ENCODE measurements at places on chromosomes 11 and 22.

DNA sequence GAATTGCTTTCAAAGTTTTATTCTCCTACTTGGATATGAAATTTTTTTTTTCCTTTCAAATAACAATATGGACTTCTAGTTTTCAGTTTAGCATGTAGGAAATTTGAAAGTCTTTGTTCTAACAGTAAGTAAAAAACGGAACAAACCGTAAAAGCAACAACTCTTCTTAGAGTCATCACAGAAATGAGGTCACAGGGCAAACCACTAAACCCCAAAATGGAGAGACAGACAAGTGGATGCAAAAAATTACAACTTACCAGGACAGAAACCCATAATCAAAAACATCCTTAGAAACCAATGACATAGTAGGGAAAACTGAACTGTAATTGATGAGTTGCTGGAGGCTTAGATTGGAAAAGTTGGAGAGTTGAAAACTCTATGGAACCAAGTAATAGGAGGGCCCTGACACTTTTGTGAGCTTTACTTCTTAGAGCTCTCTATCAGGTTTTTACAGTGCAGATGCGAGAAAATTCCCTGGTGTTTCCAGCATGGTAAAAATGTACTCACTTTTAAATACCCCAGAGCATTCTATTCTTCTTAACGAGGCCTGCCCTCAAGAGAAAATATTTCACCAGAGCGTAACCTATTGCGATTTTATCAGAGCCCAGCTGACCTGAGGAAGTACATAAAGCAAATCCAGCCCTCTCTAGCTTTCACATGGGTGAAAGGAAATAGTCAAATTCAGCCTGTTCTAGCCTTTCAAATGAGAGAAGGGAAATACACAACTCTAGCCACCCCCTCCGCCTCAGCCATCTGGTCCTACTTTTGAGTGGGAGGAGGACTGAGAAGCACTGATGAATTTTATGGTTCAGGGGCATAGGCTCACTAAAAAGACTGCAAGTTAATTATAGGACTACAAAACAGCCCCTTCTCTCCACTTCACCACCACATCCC lies 39.1 kb downstream of the CASP12 start:
- DNase-seq: no peak

DNA sequence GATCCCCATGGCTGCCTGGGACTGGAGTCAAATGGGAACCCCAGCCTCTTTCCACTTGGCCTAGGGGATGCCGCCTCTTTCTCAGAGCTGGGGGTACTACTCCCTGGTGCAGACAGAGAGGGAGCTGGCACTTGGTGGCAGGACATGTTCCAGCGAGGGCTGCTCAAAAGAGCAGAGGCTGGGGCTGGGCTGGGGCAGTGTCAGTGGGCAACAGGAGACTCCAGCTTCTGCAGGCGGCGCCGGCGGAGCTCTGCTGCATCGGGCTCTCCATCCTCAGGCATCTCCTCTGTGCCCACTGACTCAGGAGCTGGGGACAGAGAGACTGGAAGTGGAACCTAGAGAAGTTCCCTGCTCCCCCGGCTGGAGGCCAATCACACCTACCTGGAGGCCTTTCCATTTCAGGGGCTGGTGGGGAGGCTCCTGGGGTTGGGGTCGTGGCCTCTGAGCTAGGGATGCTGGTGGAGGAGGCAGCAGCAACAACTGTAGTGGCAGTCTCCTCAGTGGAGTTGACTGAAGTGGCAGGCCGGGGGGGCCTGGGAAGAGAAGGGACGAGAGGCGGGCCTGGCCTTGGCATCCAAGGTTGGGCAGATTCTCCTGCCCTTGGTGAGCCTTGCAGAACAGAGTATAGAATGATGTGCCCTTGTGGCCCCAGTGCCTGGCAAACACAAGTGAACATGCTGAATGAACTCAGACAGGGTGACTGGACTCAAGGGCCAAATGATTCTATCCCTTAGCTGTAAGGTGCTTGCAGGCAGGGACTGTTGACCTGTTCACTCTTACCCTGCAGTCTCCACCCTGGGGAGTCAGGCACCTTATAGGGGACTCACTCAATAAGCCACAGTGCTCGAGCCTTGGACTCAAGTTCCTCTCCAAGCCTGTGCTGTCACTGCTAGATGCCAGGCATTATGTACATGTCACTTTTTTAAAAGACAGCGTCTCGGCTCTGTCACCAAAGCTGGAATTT lies 5.9 kb downstream of the SYVN1 start:
- no peak for DNase-seq

- no peak for DNase-seq
These were observed 392.2 kb downstream of the ETS1 start for GRCh38 chr11:128195057-128195751.

DNA sequence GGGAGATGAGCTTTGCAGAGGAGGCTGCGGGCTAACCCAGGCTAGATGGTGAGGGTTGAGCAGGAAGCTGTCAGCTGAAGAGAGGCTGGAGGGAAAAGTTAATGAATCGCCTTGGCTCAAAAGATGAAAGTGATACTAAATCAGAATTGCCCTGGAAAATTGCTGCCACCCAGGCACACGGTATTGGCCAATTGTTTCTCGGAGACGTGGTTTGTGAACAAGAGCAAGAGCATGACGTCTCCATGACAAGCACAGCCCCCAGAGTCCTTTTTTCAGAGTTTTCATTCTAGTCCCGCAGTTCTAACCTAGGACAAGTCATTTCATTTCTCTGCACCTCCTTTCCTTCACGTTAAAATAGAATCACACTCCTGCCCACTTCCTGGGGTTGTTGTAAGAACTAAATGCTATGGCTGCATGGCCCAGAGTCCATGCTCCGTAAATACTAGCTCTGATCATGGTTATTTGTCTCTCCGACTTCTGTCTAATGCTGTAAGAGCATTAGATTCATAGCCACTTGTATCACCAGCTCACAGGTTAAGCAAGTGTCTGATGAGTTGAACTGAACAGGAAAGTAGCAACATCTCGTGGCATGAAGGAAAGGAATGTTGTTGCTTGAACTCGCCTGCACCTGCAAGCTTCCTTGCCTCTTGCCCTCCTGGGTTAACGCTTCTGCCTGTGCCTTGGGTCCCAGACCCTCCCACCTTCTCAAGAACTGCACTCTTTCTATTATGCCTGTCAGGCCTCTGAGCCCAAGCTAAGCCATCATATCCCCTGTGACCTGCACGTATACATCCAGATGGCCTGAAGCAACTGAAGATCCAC lies 33.8 kb upstream of the NUP50 start:
- DNase-seq: no peak

GRCh38 chr11:68632802-68633201 lies 51.5 kb upstream of the GAL start:
- peak; percentile 64 for DNase-seq

DNA sequence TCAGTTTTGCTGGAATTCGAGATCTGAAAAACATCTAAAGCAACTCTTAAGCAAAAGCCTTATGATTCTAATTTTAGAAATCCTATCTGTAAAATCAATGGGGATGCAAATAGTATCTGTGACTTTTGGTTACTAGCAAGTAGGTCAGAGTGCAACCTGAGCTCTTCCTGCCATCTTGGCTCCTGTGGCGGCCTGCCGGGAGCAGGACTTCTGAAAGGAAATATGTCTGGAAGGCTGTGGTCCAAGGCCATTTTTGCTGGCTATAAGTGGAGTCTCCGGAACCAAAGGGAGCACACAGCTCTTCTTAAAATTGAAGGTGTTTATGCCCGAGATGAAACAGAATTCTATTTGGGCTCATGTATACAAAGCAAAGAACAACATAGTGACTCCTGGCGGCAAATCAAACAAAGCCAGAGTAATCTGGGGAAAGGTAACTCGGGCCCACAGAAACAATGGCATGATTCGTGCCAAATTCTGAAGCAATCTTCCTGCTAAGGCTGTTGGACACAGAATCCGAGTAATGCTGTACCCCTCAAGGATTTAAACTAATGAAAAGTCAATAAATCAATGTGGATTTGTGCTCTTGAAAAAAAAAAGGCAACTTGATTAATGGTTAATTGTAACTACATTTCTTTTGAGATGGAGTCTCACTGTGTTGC lies 1.7 kb downstream of the SAMM50 start:
- no peak for DNase-seq

DNA sequence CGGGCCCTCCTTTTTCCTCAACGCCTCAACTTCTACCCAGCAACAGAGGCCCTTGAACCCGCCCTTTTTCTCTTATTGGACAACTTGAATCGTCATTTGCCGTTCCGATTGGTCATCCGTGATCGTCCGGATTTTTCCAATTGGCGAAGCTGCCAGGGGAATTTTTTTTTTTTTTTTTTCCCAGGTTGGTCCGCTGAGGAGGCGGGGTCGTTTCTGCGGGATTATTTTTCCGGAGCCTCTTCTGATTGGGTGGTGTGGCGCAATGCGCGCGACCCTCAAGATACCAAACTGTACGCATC lies 465 bp upstream of the TTC9C start:
- peak; percentile 69 for DNase-seq

- no peak for DNase-seq
These were observed 68.0 kb downstream of the PGR start for GRCh38 chr11:101061606-101062005.

- no peak for DNase-seq
These were observed 560.1 kb upstream of the FAT3 start for GRCh38 chr11:91664521-91664920.

- peak; percentile 44 for DNase-seq
These were observed 5.7 kb downstream of the ZP1 start for GRCh38 chr11:60872961-60873524.

DNA sequence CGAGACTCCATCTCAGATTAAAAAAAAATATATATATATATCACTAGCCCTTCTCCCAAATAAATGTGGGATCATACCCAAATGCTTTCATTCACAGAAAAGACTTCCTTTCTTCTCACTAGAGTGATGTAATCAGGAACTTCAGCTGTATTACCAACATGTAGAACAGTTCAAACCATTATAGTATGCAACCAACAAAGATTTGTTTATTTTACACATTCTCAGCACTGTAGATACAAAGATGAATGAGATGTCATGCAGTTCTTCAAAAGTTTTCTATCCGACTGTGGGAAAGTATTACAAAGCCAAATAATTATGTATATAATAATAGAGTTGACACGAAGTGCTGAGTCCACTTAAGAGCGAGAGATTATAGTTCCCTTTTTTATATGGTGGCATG lies 22.2 kb upstream of the ZNF143 start:
- no peak for DNase-seq

DNA sequence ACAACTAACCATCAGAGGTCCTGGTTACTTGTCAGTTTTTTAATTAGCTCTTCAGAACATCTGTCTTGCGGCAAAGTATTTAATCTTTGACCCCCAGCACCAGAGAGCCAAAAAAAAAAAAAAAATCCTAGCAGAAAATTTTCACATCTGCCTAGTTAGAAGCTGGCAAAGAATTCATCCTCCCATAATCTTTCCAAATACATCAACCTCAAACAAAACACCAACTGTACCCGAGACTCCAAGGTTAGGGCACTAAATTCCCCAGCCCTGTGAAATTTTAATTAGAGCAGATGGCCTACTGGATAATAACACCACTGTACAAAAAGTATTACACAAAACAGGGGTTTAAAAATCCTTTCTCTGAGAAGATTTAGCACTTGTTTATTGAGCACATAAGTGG lies 55.7 kb downstream of the RAB38 start:
- no peak for DNase-seq

GRCh38 chr11:72721689-72722049 lies 30.5 kb downstream of the ARAP1 start:
- no peak for DNase-seq

DNA sequence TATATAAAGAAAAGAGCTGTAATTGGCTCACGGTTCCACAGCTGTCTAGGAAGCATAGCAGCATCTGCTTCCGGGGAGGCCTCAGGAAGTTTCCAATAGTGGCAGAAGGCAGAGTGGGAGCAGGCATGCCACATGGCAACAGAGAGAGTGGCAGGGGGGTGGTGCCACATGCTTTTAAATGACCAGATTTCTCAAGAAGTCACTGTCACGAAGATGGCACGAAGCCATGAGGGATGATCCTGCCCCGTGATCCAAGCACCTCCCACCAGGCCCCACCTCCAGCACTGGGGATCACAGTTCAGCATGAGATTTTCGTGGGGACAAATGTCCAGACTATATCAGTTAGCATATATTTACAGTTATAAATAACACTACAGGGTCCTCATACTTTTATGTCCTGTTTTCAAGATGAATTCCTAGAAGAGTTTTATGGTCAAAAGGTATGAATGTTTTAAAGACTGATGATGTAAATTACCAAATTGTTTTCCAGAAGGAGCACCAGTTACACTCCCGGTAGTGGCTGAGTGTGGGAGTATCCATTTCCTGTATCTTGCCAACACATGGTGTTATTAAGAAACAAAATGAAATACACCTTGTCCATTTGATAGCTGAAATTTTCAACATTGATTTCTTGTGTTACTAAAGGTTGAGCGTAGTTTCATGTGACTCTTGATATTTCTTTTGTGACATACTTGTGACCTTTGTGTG lies 19.2 kb downstream of the FAM118A start:
- no peak for DNase-seq

DNA sequence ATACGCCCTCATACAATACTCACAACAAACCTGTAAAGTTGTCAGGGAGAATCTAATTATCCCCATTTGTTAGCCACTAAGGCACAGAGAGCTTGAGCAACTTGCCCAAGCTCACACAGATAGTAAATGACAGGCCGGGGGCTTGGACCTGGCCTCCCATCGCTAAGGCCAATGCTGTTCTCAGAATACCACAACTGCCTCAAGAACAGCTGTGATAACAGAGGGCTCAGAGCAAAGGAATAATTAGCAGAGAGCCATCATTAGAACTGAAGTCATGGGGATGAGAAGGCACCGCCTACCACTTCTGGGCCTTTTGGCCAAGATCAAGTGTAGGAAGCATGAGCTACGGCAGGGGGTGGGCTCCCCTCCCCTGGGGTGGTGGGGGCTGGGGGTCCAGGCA lies 98.6 kb downstream of the FEZ1 start:
- DNase-seq: no peak

DNA sequence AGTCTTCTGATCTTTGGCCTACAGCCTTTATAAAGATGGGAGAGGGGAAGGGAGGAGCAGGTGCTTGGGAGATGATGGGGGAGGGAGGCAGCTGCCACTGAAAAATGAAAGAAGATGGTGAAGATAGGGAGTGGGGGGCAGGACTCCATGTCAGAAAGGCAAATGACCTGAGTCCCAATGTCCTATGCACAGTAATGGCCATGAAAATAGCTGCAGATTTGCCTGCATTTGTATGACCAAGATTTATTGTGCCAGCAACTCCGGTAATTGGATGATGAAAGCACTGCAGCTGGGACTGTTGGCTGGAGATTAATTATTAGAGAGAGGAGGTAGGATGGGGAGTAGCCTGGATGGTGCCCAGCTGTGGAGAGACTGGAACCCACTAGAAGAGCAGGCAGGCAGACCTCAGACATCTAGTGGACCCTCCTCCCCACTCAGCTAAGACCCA lies 36.1 kb downstream of the NEU3 start:
- peak; percentile 32 for DNase-seq

- DNase-seq: no peak
These were observed 726 bp downstream of the PKNOX2 start for GRCh38 chr11:125165111-125165842.

DNA sequence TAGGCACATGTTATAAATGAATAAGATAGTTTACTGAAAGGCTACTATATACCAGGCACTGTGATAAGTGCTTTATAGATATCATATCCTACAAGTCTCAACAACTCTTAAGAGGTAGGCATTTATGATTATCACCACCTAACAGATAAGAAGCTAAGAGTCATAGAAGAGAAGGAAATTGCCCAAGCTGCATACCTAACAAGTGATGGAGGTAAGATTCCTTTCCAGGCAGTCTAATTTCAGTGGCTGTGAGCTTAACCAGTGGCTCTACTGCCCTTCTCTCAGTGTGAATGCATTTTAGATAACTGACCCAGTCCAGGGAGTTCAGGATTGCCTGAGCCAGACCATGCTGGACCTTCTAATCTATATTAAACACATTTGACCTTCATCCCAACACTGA lies 39.2 kb downstream of the HEPHL1 start:
- no peak for DNase-seq

- no peak for DNase-seq
These were observed 8.3 kb upstream of the C22orf39 start for GRCh38 chr22:19455585-19456370.

All from K562 (cell line).